ENCODE measurements at places on chromosomes 7 and 10.

DNA sequence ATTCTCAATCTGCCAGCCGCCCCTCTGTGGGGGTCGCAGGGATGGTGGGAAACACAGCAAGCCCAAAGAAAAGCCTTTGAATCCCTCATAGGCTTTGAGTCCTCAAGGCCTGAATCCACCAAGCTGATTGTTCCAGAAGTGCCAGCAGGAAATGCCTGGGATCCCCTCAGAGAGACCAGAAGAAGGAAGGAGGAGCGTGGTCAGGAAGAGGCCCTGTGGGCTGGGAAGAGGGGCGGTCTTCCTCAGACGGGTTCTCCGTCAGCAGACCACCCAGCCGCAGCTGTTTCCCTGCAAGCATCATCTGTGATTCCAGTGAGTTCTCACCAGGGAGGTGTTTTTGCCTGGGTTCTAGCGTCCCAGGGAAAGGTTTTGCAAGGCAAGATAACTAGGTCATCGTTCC, 190.0 kb upstream of the KLF6 start:
- no peak for DNase-seq

DNA sequence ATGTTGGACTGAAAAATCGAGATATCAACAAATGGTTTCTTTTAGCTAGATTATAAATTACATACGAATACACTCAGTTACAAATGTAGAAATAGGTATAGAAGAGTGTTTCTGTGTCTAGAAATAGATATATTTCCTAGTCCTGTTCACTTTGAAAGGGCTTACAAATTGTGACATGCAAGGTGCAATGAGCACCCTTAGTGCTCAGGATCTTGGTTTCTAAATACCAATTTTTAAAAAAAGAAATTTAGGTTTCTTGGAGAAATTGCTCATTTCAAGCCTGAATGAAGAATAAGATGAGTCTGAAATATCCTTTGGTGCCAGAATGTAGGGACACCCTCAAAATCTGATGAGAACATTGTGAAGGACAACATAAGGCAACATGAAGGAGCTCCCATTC, 306.0 kb downstream of the CRPPA start:
- DNase-seq: no peak

- DNase-seq: no peak
These were observed 164.8 kb downstream of the ZNF438 start for GRCh38 chr10:30866896-30867295.

DNA sequence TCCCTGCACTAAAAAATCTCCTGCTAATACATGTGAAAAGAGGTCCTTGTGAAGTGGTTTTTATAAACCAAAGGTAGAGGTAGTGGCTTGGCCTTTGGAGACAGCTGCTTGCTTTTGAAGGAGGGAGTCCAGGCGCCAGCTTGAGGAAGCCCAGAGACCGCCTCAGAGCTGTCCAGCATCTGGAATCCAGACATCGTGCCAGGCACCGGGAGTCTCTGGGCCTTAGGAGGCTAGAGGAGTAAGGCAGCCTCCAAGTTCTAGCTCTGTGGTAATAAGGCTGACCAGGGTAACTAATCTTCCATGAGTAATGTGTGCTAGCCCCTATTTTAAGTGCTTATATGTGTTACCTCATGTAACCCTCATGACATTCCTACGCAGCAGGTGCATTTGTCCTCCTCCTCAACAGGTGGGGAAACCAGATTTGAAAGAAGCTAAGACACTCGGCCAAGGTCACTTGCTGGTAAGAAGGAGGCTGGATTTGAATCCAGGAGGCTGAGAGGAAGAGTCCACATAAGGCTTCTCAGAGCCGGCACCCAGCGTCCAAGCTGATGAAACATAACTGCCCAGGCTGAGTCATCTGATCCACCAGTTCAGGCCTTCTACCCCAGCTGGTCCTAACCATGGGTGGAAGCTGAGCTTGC, 26.1 kb downstream of the PRLHR start:
- no peak for DNase-seq

- DNase-seq: no peak
These were observed 88.2 kb upstream of the SEMA3C start for GRCh38 chr7:81007051-81007450.

GRCh38 chr7:46155367-46155766, 234.3 kb upstream of the IGFBP3 start:
- no peak for DNase-seq

- DNase-seq: no peak
These were observed 320.0 kb downstream of the EXOC4 start for GRCh38 chr7:133572843-133573242.

Data from HL-60 (cell line).